ENCODE measurements at places on chromosomes 6 and 20. TPM values are rescaled to one million over a fixed set of nuclear protein-coding genes. Genes with fewer than 3 reads are reported as not detected.

Gene SIM1
- total RNA-seq = 3.8 TPM

Gene TSBP1
- not detected for total RNA-seq

DNA sequence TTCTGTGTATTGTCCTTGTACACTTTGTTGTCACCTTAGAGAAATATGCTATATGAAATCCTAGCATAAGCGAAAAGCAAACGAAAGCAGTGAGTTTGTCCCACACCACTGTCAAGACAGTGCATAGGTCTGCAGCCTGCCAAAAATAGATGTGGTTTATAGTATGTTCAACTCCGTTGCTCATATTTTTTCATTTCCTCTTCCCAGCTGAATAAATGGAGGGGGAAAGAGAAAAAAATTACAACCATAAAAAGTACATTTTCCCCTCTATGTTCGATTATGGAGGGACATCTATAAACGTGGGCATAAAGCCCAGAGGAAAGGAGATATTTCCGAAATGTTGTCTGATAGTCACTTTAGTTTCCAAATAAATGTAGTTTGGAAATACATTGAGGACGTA is 25.8 kb downstream of the PRL start:
- DNase-seq = no peak
- H3K36me3 ChIP-seq = no peaks in the 10 kb centered on the region
- H3K27me3 ChIP-seq = no peaks in the 10 kb centered on the region
- no peak overlapping the region for H3K27ac ChIP-seq

Gene GABRR1
- total RNA-seq = not detected

Gene RSPH4A
- not detected for total RNA-seq

- no peak for DNase-seq
- H3K4me1 ChIP-seq = peaks cover 6% of the 10 kb centered on the region
- no peaks in the 10 kb centered on the region for H3K27me3 ChIP-seq
- H3K36me3 ChIP-seq = no peaks in the 10 kb centered on the region
Observed at GRCh38 chr20:13105864-13106457, 97.2 kb downstream of the SPTLC3 start.

GRCh38 chr6:109260701-109261100 is 121.6 kb downstream of the CD164 start:
- DNase-seq = no peak
- peaks cover 10% of the 10 kb centered on the region for H3K4me1 ChIP-seq
- peaks cover 2% of the 10 kb centered on the region for H3K36me3 ChIP-seq
- no peaks in the 10 kb centered on the region for H3K27me3 ChIP-seq
- no peak overlapping the region for H3K4me3 ChIP-seq

DNA sequence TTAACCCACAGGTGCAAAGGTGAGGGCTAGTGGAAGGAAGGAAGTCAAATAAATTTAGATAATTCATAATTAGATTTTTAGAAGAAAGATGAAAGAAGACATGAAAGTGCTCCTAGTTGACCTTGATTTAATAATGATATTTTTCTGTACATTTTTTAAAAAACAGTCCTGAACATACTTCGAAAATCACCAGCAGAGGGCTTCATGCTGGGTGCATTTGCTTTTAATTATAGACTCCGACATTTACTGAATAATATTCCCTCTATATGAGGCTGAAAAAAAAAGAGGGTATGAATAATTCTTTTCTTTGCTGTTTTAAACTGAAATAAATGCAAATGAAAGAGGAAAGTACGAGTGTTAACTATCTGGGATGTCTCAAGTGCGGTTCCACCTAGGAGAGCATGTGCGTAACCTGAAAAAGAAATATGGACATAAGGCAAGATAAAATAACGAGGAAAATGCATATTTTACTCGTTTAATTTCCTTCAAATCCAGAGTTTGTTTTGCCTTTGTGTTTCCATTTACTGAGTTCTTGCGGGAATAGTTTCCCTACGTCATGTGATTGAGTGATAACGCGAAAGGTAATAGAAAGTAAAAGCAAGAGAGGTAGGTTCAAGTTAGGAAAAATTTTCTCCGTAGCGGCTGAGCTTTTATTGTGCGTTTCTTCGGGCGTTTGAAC is 3.1 kb upstream of the TFAP2B start:
- peaks cover 29% of the 10 kb centered on the region for H3K4me1 ChIP-seq
- H3K36me3 ChIP-seq = no peaks in the 10 kb centered on the region
- H3K27ac ChIP-seq = peak overlapping the region; percentile 65

DNA sequence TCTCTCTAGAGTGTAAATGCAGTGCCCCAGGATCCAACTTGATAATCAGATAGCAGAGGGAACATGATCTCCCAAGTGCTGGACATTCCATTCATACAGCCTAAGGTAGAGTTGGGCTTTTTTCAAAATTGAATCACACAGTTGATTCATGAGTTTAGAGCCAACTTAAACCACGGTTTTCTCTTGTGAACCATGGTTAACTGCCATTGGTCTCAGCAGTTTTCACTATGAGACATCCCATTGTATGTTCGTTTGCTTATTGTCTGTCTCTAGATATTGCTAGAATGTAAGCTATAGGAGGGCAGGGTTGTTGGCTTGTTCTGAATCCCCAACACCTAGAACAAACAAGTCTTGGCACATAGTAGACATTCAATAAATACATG is 37.2 kb upstream of the TAF8 start:
- no peak overlapping the region for H3K27ac ChIP-seq
- H3K4me3 ChIP-seq = no peak overlapping the region
- no peaks in the 10 kb centered on the region for H3K27me3 ChIP-seq
- DNase-seq = no peak
- H3K4me1 ChIP-seq = peaks cover 34% of the 10 kb centered on the region
- H3K36me3 ChIP-seq = peaks cover 1% of the 10 kb centered on the region

- H3K4me3 ChIP-seq = peak overlapping the region; percentile 44
- DNase-seq = no peak
- H3K27ac ChIP-seq = no peak overlapping the region
- no peaks in the 10 kb centered on the region for H3K27me3 ChIP-seq
- H3K4me1 ChIP-seq = peaks cover 34% of the 10 kb centered on the region
- H3K36me3 ChIP-seq = no peaks in the 10 kb centered on the region
Observed at GRCh38 chr6:104525677-104526322, 333.9 kb downstream of the HACE1 start.

GRCh38 chr20:38092260-38092857 is 58.8 kb downstream of the RPRD1B start:
- DNase-seq = no peak
- no peak overlapping the region for H3K4me3 ChIP-seq
- H3K36me3 ChIP-seq = peaks cover 18% of the 10 kb centered on the region
- no peaks in the 10 kb centered on the region for H3K27me3 ChIP-seq

DNA sequence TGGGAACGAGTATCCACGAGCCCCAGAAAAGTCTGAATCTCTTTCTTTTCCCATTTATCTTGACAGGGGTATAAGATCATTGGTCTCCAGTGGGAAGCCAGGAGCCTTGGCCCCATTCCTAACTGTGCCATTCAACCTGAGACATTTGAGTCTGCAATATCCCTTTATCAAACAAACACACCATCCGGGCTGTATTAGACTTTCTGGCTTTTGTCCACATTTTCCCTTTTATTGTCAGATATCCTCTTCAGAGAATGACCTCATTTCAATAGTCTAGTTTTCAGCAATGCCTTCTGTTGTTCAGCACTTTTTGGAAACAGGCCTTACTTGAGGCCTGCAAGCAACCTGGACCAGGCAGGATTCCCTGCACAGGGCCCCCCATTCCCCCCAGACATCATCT is 15.7 kb downstream of the BPIFA1 start:
- no peak overlapping the region for H3K27ac ChIP-seq
- no peak for DNase-seq
- peaks cover 39% of the 10 kb centered on the region for H3K27me3 ChIP-seq
- no peak overlapping the region for H3K4me3 ChIP-seq
- no peaks in the 10 kb centered on the region for H3K4me1 ChIP-seq

GRCh38 chr6:82246802-82247504 is 591 bp downstream of the IBTK start:
- H3K36me3 ChIP-seq = peaks cover 6% of the 10 kb centered on the region
- peaks cover 47% of the 10 kb centered on the region for H3K4me1 ChIP-seq

Gene HCRTR2
- not detected for total RNA-seq

DNA sequence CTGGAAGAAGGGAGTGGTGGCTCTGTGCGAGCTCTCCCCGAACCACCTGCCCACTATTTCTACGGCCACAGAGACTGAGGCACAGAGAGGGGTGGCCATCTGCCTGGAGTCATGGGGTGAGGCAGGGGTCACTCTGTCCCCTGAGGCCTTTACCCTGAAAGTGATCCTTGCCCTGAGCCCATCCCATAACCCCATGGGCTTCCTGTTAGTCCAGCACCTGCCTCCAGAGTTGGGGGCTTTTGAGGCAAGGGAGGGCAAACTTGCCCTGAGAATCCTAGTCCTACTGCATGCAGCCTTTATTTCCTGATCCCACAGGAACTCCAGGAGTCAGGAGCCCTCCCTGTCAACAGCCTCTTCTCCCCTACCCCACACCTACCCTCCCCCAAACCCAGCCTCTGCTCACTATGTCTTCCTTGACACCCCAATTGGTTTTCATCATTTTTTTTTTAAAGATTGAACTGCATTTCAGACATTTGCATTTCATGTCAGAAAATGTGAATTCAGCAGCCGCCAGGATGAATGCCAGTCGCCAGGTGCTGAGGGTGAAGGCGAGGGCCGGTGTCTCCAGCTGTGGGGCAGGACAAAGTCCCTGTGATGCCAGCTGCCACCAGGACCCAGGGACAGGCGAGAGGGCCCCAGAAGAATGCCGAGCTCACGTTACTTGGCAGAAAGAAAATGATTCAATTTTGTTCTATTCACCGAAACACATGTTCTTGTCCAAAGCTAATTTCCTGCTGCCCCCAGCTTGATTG is 47.6 kb upstream of the NNAT start:
- no peak for DNase-seq
- peaks cover 8% of the 10 kb centered on the region for H3K36me3 ChIP-seq
- no peaks in the 10 kb centered on the region for H3K4me1 ChIP-seq
- no peak overlapping the region for H3K27ac ChIP-seq
- H3K4me3 ChIP-seq = no peak overlapping the region

GRCh38 chr6:6583836-6584235 is 4.7 kb upstream of the LY86 start:
- H3K27me3 ChIP-seq = peaks cover 3% of the 10 kb centered on the region
- no peaks in the 10 kb centered on the region for H3K4me1 ChIP-seq
- H3K27ac ChIP-seq = no peak overlapping the region

Gene LY6G5B
- 10.2 TPM for total RNA-seq

DNA sequence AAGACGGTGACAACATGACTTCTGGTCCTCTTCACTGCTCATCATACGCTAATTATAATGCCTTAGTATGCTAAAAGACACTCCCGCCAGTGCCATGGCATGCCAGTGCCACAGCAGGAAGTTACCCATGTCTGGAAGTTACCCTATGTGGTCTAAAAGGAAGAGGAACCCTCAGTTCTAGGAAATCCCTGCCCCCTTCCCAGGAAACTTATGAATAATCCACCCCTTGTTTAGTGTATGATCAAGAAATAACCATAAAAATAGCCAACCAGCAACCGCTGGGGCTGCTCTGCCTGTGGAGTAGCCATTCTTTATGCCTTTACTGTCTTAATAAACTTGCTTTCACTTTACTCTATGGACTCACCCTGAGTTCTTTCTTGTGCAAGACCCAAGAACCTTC is 15.8 kb upstream of the SERPINB9 start:
- peaks cover 3% of the 10 kb centered on the region for H3K27me3 ChIP-seq
- no peak overlapping the region for H3K27ac ChIP-seq
- H3K36me3 ChIP-seq = peaks cover 2% of the 10 kb centered on the region
- no peak overlapping the region for H3K4me3 ChIP-seq
- no peak for DNase-seq
- no peaks in the 10 kb centered on the region for H3K4me1 ChIP-seq

GRCh38 chr6:121142093-121142492 is 192.2 kb downstream of the TBC1D32 start:
- no peak for DNase-seq
- no peaks in the 10 kb centered on the region for H3K27me3 ChIP-seq
- H3K36me3 ChIP-seq = peaks cover 2% of the 10 kb centered on the region
- H3K27ac ChIP-seq = no peak overlapping the region
- no peak overlapping the region for H3K4me3 ChIP-seq
- peaks cover 6% of the 10 kb centered on the region for H3K4me1 ChIP-seq

- no peaks in the 10 kb centered on the region for H3K27me3 ChIP-seq
- no peak overlapping the region for H3K4me3 ChIP-seq
- DNase-seq = no peak
Observed at GRCh38 chr6:107237992-107238660, 122.8 kb upstream of the BEND3 start.

Gene PPIL4
- total RNA-seq = 29.8 TPM

DNA sequence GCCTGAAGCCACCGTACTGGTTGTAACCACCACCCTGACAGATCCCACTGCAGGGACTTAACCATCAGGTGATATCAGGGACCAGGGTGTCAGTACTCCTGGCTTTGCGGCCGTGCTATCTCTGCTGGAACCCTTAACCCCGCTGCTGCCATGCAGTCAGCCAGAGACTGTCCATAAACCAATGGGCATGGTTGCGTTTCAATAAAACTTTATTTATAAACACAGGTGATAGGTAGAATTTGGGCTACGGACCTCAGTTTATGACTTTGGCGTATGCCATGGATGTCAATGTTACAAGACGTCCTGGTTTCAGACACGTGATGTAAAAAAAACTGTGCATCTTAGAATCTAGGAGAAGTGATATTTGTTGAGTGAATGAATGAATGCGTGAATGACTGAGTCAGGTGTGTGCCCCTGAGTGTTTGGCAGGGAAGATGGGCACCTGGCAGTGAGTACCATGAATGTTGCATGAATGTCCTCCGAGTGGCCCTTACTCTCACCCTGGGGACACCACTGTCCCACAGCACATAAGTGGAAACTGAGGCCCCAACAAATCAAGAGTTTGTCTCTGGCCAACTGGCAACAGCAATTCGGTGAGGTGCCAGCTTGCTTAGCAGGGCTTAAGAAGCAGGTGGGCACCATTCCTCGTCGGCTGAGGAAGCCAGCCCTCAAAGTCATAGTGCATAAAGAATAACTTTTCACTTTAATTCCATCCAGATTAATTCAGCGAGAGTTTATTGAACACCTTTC is 64.0 kb upstream of the APCDD1L start:
- H3K4me1 ChIP-seq = peaks cover 3% of the 10 kb centered on the region
- H3K36me3 ChIP-seq = peaks cover 3% of the 10 kb centered on the region
- DNase-seq = peak; percentile 48

Gene SMOC2
- total RNA-seq = 56.3 TPM

Gene TMEM170B
- total RNA-seq = 5.1 TPM

Gene OR2J3
- total RNA-seq = not detected

DNA sequence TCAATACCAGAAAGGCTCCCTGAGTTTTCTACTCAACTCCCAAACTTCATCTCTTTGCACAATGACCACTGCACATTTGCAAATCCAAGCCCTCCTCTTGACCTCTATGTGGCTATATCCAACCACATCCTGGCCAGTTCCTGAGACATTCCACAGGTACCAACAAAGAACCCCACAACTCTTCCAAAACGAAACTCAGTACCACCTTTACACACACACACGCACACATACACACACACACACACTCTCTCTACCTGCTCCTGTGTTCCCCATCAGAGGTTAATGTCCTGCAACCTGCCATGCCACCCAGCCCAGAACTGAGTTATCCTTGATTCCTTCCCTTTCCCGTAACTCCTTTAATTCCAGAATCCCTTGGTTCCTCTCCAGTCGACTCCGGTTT is 58.5 kb downstream of the CHD6 start:
- H3K27ac ChIP-seq = no peak overlapping the region
- no peaks in the 10 kb centered on the region for H3K27me3 ChIP-seq
- no peak overlapping the region for H3K4me3 ChIP-seq
- DNase-seq = no peak

Gene SIRPG
- total RNA-seq = not detected

- no peak for DNase-seq
- no peaks in the 10 kb centered on the region for H3K27me3 ChIP-seq
- no peaks in the 10 kb centered on the region for H3K36me3 ChIP-seq
- H3K4me3 ChIP-seq = no peak overlapping the region
- no peaks in the 10 kb centered on the region for H3K4me1 ChIP-seq
Observed at GRCh38 chr6:112649853-112650252, 302.7 kb downstream of the RFPL4B start.
